Renal cortex interstitium (tissue), 15 donors: ENCODE measurements at places on chromosomes 7 and 10. TPM values are rescaled to one million over a fixed set of nuclear protein-coding genes. Genes with fewer than 3 reads are reported as not detected.

Gene DTX2
- 10.4 TPM for polyA plus RNA-seq

- DNase-seq, result no peak
Observed at GRCh38 chr7:38360776-38361175, 87.3 kb upstream of the TARP start.

Gene UBE3C
- polyA plus RNA-seq, result 46.5 TPM

DNA sequence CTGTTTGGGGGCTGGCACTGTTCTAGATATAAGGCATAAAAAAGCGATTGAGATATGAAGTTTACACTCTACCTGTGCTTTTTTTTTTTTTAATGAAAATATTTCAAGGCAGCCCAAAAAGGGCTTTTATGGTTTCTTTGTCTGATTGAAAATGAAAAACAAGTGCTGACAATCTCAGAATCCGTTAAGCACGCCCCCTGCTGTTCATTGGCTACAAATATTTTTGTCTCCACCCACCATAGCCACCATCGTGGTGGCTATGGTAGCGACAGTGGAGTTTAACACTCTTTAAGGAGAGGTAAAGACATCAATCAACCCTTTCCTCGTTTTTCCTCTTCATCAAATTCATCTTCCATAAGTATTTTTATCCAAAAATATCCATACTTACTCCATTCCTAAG lies 94.2 kb downstream of the CD36 start:
- no peak for DNase-seq

DNA sequence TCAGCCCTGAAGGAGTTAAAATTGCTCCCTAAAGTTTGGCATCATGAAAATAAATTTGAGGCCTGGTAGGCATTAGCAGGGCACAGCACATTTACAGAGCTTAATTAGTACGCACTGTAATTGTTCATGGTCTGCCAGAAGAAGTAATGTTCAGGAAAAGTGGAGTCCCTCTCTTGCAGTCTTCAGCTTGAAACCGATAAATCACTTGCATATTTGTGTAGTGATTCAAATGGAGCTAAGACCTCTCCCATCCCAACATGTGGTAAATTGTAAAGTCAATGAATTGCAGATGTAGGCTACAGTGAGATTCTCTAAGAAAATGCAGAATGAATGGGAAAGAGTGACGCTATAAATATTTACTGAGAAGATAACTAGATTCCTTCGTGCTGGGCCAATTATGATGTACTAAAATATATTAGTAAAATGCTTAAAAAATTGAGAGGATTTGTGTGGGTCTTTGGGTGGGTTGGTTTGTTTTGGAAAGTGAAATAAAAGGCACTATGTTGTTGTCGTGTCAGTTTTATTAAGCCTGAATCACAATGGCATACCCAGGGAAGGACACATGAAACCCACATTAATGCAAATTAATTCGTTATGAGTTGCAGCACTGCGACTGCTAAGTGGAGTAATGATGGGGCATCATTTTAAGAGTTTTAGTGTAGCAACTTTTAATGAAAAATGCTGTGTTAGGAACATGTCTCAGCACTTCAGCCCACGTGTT lies 8.4 kb downstream of the TCF7L2 start:
- DNase-seq, result no peak

Gene ANKRD26
- polyA plus RNA-seq, result 13.6 TPM

GRCh38 chr7:43884209-43884608 lies 14.9 kb upstream of the MRPS24 start:
- DNase-seq, result no peak

GRCh38 chr10:1483246-1483645 lies 254.1 kb downstream of the ADARB2 start:
- no peak for DNase-seq

Gene PHYHIPL
- 16.4 TPM for polyA plus RNA-seq
